ELF-1 (cell line): ENCODE measurements at places on chromosomes 16 and 17.
A peak's percentile ranks its signal among the peaks of the same experiment; 100 is the strongest.

- no peak for DNase-seq
Observed at GRCh38 chr17:41602524-41602923, 10.0 kb downstream of the KRT16 start.

DNA sequence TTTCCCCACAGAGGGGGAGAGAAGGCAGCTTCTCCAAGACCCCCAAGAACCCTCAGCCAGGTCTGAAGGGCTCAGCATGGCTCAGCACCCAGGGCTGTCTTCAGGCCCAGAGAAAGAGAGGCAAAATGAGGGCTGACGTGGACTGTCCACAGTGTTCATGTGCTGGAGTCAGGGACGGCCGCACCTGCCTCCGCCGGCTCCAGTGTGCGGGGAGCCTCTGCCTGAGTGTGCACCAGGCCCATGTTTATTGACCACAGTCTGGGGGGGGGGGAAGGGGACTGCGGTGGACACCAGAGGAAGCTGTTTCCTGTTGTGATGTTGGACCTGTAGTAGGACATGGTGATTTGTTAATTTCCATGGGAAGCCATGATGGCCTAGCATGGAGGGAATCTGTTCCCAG lies 6.9 kb downstream of the MRM1 start:
- DNase-seq, result no peak

GRCh38 chr17:6797718-6798351 lies 21.8 kb downstream of the FBXO39 start:
- no peak for DNase-seq

DNA sequence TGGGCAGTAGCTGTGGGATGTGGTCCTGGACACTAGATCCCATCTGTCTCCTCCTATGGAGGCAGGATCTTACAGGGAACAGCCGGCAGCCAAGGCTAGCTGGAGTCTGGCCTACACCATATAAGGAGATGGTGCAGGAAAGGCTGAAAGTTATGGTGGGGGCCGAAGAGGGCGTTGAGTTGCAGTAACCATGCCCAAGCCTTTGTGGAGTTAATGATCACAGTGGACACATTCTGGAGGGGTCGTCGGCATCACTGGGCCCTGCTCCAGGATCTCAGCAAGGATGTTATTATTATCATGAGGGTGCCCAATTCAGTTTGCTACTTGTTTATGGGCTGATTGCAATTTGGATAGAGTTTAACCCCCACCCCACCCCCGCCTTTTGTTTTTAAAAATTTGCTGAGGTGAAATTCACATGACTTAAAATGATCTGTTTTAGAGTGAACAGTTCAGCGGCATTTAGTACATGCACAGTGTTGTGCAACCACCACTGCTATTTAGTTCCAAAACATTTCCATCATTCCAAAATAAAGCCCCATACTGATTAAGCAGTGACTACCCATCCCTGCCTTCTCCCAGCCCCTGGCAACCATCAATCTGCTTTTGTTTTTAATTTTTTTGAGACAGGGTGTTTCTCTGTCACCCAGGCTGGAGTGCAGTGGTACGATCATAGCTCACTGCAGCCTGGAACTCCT lies 184.3 kb upstream of the CACNG3 start:
- DNase-seq, result no peak

DNA sequence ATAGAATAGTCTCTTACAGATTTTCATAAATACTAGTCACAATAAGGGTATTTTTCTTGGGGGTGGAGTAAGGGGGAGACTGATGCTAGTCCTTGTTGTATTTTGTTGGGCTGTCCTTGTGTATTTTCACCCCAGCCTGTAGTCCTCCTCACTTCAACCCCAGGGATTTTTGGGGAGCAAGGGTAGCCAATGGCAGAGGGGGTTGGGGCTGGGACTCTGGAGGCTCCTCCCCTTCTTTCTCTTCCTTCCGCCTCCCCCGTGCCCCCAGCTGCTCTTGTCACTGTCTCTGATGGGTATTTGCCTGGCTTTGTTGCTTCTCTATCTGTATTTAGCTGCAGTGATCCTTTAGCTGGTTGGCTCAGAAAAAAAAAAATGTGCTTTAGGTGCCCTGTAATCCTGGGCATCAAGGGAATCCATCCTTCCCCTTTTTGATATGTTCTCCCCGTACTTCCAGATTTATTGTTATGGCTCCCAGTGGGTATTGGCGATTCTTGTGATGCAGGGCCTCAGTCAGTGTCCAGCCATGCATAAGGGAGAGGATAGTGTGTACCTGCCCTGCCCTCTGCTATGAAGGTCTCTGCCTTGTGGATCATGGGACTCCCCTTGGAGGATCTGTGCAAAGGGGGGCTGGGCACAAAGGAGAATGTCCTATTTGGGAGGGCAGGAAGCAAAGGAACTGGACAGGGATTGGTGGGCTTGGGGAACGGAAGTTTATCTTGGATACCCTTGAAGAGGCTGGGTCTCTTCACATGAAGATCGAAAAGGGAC lies 16.5 kb downstream of the SNF8 start:
- no peak for DNase-seq

GRCh38 chr16:7390974-7391373 lies 58.3 kb downstream of the RBFOX1 start:
- DNase-seq, result no peak

DNA sequence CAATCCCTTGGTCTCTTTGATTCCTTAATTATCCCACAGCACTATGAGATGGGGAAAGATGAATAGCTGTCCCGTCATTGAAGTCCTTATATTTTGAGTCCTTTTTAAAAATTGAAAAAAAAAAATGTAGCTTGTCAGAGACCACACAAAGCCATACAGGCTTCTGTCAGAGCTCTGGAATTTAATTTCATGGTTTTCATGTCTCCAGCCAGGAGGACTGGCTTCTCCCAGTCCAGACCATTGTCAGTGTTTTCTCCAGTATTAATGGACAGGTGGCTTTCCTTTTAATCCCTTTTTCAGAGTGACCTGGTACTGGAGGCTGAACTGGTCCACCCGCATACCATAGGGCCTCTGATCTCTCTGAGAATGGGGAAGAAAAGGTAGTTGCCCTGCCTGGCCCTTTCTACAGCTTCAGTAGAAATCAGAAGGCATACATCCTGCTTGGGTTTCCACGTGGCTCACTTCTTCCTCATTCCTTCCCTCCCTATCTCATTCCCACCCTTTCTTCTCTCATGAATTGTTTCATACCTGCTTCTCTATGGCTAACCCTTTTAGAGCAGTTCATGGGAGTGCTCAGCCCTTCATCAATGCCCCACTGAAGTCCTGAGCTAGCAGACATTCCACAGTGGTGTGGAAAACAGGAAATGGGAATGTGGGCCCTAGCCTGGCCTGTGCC lies 29.1 kb downstream of the TRIM16 start:
- DNase-seq, result peak; percentile 56

GRCh38 chr16:89319631-89319885 lies 102.1 kb downstream of the ZNF778 start:
- DNase-seq, result no peak

DNA sequence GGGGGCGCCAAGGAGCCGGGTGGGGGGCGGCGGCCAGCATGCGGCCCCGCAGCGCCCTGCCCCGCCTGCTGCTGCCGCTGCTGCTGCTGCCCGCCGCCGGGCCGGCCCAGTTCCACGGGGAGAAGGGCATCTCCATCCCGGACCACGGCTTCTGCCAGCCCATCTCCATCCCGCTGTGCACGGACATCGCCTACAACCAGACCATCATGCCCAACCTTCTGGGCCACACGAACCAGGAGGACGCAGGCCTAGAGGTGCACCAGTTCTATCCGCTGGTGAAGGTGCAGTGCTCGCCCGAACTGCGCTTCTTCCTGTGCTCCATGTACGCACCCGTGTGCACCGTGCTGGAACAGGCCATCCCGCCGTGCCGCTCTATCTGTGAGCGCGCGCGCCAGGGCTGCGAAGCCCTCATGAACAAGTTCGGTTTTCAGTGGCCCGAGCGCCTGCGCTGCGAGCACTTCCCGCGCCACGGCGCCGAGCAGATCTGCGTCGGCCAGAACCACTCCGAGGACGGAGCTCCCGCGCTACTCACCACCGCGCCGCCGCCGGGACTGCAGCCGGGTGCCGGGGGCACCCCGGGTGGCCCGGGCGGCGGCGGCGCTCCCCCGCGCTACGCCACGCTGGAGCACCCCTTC lies 484 bp downstream of the FZD2 start:
- DNase-seq, result peak; percentile 69

GRCh38 chr17:40311575-40311974 lies 2.6 kb downstream of the RARA start:
- no peak for DNase-seq

- DNase-seq, result no peak
Observed at GRCh38 chr16:3589001-3589400, 11.8 kb upstream of the NLRC3 start.

GRCh38 chr16:11727796-11728543 lies 14.7 kb downstream of the TXNDC11 start:
- no peak for DNase-seq

DNA sequence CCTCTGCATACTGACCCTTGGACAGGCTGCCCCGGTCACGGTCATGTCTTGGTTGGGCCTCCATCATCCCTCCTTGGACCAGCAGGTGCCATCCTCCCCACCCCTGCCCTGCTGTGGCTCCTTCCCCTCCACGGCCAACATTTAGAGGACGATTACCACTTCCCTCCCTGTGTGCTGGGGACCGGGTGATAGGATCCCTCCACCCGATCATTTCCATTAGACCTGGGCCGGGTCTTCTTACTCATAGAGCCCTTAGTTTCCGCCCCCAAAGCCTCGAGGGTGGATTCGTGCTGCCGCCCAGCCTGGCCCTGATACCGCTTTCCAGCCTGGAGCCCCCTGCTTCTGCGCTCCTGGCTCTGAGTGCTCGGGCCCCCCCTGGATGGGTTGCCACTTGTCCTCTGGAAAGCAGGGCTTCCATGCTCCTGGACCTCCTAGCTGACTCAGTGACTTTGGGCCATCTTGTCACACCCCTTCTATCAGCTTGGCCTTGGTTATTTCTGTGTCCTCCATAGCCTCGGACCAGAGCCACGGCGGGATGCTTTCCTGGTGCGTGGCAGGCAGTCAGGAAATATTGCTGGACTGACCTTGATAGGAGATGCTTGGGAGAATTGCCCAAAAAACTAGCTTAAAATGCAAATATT lies 171.4 kb downstream of the SEC14L1 start:
- DNase-seq, result no peak

DNA sequence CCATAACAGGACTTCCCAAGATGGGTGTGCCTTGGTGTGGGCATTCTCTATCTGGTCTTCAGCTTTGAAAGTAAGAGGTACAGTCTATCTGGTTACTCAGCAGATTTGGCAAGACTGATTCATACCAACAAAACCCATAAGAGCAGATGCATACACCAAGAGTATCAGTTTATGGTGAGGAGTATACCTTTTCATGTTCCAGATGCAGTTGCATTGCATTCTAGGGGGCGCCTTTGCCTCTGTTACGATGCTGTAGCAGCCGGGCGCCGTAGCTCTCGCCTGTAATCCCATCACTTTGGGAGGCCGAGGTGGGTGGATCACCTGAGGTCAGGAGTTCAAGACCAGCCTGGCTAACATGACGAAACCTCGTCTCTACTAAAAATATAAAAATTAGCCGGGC lies 31.1 kb upstream of the CARMIL2 start:
- DNase-seq, result peak; percentile 36

DNA sequence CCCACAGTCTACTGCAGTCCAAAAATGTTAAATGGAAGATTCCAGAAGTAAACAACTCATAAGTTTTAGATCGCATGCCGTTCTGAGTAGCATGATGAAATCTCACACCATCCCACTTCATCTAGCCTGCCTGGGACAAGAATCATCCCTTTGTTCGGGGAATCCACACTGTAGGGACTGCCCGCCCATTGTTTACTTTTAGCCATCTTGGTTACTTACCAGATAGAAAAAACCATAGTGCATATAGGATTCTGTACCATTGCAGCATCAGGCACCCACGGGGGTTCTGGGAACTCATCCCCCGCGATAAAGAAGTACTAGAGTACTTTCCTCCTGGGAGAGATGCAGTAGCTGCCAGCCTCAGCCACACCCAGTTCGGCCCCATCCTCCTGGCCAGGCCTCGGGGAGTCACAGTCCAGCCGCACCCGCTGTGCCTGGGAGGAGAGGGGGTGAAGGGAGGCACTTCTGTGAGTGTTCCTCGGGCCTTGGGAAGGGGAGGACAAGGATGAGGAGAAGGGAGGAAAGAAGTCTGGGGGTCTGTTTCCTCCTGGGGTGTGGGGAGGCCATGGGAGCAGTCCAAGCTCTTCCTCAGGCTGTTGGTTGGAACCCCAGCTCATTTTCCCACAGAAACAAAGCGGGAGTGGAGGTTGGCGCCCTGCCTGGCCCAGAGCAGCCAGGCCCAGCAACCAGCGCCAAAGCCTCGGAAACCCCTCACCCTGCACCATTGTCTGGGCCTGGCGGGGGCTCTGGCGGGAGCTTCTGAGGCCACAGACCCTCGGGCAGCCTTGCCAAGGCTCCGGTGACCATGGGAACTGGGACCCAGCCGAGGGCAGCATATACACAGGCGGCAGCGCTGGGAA lies 8.9 kb downstream of the TRIM47 start:
- DNase-seq, result peak; percentile 46

DNA sequence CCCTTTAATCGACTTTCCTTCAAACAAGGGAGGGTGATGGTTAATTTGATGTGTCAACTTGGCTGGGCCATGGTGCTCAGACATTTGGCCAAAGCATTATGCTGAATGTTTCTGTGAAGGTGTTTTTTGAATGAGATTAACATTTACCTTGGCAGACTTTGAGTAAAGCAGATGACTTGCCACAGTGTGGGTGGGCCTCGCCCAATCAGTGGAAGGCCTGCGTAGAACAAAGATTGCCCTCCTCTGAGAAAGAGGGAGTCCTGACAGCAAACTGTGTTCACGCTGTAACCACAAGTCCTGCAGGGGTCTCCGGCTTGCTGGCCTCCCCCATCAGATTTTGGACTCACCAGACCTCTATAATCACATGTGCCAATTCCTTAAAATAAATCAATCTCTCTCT lies 118.7 kb downstream of the SOX9 start:
- DNase-seq, result no peak

GRCh38 chr17:28783161-28783560 lies 39.4 kb downstream of the TRAF4 start:
- no peak for DNase-seq

DNA sequence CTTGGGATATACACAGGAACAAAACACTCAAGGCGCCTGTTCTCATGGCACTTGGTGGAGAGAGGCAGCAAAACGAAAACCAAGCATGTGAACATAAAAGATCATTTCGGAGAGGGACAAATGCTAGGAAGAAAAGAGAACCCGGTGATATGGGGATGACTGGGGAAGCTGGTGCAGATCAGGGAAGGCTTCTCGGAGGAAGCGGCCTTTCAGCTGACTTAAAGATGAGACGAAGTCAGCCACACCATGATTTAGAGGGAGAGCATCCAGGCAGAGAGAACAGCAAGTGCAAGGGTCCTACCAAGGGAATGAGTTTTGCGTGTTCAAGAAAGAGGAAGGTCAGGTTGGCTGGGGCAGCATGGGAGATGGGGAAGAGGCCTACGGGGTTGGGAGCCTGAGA lies 250.9 kb downstream of the KATNIP start:
- no peak for DNase-seq
